ENCODE measurements at places on chromosomes 5 and 9.
A peak's percentile ranks its signal among the peaks of the same experiment; 100 is the strongest.

- no peak for ATAC-seq
These were observed 5.9 kb downstream of the SERINC5 start for GRCh38 chr5:80249901-80250300.

DNA sequence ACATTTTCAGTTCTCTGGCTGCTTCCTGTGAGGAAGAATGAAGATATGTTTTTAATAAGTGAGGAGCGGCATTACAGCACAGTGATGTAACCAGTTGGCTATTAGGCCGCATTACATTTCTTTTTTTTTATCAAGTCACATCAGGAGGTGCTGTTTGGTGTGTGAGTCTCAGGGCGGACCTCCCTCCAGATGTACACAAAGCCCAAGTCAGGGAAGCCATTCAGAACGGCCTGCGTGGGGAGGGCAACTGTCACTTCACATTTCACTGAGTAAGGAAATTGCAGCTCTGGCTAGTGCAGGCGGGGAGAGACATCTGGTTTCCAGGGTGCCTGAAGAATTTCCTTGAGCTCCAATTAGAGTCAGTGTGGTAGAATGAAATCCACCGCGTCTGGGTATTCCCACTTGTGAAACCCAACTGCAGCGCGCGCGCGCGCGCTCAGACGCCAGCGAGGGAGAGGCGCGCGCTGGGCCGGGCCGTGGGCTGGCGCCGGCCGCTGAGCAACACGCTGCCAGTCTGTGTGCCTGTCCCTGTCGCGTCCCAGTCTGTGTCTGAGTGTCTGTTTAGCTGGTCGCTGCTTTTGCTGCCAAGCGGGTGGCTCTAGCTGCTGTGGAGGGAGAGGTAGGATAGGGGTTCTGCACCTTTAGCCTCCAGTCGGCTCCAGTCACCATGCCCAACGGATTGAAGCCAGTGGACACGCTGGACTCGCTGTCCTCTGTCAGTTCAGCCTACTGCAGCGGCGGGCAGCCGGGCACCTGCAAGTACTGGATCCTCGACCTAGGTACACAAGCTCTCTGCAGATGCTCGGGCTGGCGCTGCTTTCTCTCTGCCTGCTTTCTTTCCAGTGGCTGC is 140.8 kb upstream of the OTULINL start:
- peak; percentile 90 for ATAC-seq

GRCh38 chr5:97986069-97986468 is 787.4 kb upstream of the RGMB start:
- no peak for ATAC-seq

- peak; percentile 5 for ATAC-seq
These were observed 717.1 kb downstream of the SEMA5A start for GRCh38 chr5:8828596-8829322.

GRCh38 chr9:89877051-89878002 is 272.5 kb downstream of the GADD45G start:
- ATAC-seq: no peak

DNA sequence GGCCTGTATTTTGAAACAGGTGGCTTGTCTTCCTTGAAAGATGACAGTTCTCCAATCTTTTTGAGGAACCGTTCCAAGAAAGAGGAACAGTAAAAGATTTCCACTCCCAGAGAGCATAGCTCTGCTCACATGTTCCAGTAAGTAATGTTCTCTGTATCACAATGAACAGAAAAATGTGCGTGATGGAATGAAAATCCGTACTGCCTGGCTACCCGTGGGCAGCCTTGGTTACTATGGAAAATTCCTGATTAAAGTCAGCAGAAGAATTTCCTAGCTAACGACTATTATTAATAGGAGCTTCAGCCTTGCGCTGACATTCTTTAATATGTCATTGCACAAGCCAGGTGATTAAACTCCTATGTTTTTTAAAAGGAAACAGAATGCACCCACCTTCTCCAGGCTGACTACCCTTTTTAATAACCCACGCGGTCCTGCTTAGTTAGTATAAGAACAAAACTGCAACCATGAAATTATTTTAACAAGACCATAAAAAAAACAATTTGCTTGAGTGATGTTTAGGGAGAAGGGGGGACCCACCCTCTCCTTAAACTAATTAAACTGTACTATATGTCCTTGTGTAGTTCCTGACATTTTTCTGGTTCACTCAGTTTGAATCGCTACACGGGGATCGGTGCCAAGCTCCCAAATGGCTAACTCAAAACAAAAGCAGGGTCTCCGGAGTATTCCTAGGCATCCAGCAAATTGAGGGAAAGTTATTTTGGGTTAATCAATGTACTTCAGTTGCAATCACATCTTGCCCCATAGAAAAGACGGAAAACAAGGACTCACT is 54.8 kb upstream of the CPEB4 start:
- ATAC-seq: no peak

GRCh38 chr9:942805-943580 is 33.5 kb upstream of the DMRT3 start:
- no peak for ATAC-seq

- no peak for ATAC-seq
These were observed 91.6 kb downstream of the CFAP90 start for GRCh38 chr5:7759257-7759871.

DNA sequence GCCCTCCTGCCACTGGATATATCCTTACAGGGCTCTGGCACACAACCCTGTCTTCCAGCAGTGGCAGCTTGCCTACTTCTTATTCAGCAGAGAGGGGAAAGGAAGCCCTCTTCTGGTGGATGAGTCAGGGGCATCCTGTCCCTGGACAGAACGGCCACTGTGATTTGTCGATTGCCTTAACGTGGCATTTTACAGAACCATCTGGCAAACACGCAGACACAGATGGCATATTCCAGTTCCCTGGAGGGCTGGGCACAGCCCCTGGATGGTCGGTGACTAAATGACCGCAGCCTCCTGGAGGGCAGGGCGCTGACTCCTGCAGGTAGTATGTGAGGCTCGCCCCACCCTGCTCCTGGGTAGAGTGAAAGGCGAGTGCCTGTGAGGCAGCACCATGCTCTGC is 62.1 kb downstream of the DCP2 start:
- no peak for ATAC-seq

DNA sequence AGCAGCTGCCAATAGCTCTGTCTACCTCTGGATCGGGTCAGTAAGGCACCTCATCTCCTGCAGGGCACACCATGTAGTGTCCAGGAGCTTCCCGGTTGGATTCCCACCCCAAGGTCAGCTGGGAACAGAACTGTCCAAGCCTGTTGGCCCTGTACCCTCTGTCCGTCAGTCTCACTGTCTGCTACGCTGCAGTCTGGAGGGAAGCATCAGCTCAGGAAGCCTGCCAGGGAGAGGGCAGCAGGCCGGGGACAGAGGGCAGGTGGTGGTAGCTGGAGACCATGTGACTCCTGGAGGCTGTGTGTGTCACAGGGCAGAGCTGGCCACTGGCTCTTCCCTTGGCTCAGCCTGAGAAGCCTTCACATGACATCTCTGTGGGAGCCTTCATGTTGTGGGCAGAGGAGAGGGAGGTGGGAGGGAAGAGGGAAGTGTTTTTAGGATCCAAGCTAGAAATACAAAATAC is 134.5 kb downstream of the SEC61B start:
- ATAC-seq: peak; percentile 23

- ATAC-seq: no peak
These were observed 6.3 kb downstream of the NR2F1 start for GRCh38 chr5:93589152-93589828.

GRCh38 chr5:141851195-141851874 is 26.9 kb downstream of the PCDH1 start:
- no peak for ATAC-seq

DNA sequence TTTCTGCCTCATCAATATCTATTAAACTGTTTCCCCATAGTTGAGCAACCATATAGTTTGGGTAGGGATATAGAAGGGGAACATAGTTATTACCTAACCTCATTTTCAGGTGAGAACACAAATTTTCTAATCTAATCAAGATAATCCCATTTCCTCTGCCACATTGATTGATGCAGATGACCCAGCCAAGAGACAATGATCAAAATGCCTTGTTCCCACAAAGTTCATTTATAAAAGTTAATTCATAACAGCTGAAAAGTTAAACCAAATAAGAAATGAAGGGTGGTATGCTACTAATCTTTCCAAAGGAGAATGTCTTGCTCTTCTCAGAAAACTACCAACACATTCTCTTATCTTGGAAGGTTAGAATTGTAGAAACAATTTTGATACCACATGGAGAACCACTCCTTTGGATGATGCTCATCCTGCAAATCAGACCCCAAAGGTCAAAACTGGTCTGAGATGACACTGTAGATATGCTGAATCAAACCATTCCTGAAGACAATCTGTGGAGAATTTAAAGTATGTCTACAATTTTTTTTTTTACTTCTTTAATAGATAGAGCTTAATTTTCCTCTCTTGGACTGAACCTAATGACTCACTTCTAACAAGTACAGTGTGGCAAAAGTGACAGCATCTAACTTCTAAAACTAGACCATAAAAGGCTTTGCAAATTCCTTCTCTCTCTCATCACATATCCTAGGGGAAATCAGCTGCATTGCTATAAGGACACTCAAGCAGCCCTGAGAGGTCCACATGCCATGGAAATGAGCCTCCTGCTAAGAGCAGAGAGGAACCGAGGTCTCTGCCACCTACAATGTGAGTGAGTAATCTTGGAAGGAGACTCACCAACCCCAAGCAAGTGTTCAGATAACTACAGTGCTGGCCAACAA is 586.7 kb upstream of the TUSC1 start:
- no peak for ATAC-seq

DNA sequence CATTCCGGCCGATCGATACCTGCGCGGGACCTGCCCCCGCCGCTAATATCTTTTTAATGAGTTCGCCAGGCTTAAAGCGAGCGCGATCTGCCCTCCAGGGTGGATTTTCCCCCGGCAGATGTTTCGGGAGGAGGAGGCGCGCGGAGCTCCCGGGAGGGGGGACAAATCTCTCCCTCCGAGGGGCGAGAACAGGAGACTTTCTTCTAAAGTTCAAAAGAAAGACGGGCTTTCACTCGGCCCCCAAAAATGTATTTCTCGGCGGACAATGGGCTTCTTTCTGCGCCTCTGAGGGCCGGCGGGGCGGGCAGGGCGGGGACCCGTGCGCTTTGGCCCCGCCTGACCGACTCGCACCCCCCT is 4.1 kb upstream of the PRDM12 start:
- ATAC-seq: no peak

GRCh38 chr5:43137326-43137725 is 16.6 kb downstream of the ZNF131 start:
- ATAC-seq: no peak

DNA sequence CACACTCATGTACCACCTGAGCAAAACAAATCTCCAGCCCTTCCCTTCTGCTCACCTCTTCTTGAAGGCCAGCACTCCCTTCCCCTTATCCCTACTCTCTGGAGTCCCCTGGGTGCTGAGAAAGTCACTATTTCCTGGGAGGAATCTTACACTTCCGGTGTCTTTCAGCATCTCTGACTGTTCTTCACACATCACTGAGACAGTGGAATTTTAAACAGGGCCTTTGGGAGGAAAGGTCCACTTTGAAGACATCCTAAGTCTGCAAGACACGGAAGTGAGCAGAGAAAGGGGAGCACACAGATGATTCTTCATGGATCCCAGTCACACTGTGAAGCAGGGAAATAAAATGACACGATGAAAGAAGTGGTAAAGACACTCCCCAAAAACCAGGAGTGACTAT is 25.6 kb downstream of the FRMD3 start:
- no peak for ATAC-seq

- ATAC-seq: no peak
These were observed 59.4 kb downstream of the ZNF354C start for GRCh38 chr5:179119415-179120170.

DNA sequence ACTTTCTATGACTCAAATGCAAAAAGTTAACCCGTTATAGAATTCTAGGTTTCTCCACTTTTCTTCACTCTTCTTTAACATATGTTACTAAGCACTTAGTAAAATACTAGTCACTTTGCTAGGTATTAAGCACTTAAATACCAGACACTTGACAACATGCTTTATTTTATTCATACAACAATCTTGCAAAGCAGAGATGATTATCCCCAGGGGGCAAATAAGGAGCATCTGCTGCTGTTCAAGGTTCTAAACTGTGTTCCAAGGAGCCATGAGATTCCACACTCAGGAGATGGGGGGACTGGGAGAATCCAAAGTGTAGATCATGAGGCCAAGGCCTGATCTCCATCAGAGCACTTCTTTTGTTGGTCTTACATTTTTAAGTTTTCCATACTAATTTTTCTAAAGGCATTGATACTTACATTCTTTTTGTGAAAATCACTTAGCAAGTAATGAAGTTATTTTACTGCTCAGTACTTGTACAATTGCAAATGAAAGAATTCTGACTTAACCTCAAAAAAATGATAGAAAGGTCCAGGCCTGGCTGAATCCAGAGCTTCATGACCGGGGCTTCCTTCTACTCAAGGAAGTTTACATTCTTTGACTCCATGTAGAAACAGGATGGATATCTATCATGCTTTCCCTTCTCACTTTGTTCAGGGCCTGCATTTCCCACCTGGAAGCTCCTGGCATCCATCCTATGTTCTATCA is 504.4 kb upstream of the WWC1 start:
- ATAC-seq: no peak

DNA sequence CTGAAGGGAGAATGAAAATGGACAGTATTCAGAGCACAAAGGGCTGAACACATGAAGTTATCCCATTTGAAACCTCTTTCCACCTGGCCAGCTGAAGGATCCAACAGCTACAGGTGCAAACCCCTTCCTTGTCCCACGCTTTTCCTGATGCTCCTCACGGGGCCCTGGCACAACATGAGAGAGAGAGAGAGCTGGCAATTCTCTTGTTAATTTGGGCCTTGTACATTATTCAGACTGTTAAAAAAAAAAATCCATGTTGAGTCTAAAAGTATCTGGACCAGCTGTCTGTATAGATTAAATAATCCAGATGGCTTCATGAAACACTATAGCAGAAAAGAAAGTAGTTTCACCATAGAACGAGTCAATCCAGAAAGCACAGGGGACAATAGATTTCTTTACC is 74.1 kb downstream of the HMHB1 start:
- no peak for ATAC-seq

DNA sequence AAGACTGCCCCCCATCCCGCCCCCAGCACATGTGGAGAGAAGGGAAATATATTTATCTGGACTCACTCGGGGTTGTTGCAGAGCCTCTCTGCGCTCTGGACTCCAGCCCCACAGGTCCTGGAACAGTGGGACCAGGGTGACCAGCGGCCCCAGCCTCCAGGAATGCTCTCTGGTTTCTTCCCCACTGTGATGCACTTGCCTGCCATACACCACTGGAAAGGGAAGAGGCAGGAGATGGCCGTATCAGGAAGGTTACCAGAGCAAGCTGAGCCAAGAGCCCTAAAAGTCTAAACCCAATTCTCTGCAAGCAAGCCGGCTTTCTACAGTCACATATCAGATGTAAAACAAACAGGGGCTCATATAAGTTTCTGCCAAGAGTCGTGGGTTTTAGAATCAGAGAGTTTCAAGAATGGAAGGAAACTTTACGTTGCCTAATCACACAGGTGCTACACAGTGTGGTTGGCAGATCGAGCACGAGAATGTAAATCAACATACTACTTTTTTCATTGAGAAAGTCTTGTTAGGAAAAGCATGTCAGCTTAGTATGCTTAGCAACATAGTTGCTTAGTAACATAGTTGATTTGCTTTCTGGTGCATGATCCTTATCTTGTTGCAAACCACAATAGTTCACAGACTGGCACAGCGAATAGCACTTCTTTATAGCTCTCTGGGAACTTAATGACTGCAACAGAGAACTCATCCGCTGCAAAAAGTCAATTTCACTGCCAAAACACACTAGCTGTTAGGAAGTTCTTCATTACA is 201.2 kb downstream of the TARS1 start:
- peak; percentile 45 for ATAC-seq

GRCh38 chr9:81686614-81687520 is 2.5 kb downstream of the TLE1 start:
- peak; percentile 27 for ATAC-seq

All from motor neuron (in vitro differentiated cells).